ENCODE measurements at places on chromosomes 2 and 18.

DNA sequence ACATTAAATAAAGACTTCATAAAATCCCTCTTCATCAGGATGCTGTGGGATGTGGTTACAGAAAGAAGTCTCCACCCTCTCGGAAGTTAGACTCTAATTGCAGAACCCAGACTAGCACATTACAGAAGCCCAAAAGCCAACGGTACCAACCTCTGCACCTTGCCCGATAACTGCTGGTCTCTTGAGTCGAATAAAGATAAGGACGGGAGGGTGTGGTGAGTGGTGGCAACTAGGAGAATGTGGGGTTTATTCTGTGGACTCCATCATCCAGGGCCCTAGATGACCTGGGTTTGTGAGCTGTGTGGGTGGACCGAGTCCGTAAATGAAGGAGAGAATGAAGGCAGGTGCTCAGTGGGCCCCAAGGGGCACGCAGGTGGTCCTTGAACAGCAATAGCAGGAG is 462.8 kb upstream of the ID2 start:
- no peak for DNase-seq

- DNase-seq, result no peak
These were observed 132.0 kb upstream of the CCDC195 start for GRCh38 chr2:224847961-224848850.

DNA sequence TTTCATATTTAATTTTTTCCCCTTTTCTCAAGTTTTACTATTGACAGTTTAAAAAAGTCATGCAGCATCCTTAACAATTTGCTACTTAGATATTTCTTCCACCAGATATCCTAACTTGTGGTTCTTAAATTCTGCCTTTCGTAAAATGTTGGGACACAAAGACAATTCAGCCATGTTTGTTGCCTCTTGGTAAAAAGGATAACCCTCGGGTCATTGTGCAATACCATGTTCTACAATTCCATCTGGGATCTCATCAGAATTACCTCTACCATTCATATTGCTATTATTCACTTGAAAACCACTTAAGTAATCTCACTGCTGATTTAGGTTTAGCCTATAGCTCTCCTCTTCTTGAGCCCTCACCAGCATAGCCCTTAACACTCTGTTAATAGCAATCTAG is 13.2 kb upstream of the REG1B start:
- DNase-seq, result no peak

DNA sequence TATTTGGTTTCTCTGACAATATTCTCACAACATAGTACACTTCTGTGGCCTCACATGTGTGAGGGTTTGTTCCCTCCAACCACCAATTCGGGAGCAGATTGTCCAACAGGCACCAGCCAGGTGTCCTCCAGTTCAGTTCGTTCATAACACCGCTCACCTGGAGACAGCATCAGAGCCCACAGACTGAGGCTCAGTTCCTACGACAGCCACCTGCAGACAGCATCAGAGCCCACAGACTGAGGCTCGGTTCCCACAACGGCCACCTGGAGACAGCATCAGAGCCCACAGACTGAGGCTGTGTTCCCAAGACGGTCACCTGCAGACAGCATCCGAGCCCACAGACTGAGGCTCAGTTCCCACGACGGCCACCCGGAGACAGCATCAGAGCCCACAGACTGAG is 58.2 kb upstream of the SNTG2 start:
- no peak for DNase-seq

DNA sequence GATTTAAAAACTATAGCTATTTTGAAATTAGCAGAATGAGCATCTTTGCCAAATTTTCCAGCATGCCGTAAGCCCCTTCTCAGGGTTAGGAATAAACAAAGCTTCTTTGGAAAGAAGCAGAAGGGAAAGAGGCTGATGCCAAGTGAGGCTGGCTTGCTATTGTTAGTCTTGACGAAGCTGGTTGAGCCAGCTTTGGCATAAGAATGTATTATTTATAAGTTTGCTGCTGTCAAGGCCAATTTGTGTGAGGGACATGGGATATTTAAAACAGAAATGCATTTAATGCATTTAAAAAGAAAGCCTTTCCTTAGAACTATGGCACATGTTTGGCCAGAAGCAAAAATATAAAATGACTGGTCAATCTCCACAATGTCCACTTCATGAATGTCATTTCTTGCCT is 52.5 kb upstream of the TTN start:
- DNase-seq, result no peak

GRCh38 chr2:18282026-18282425 is 278.4 kb downstream of the RDH14 start:
- DNase-seq, result no peak

DNA sequence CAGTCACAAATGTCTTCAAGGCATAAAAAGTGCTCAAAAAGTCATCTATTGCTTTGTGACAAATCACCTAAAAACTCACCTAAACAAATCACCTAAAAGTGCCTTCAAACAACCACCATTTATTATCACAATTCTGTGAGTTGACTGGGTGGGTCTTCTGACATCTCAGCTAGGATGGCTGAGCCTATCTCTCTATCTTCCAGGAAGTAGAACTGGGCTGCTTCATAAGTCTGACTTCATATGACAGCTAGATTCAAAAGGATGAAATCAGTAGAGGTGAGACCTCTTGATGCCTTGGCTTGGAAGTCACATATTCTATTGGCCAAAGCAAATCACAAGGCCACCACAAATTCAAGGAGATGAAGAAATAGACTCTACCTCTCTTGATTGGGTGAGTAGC is 199.2 kb upstream of the SLC39A10 start:
- DNase-seq, result no peak

- DNase-seq, result no peak
These were observed 14.4 kb downstream of the REG3G start for GRCh38 chr2:79039944-79040343.

- DNase-seq, result no peak
These were observed 447.7 kb upstream of the FANCL start for GRCh38 chr2:58688813-58689212.

DNA sequence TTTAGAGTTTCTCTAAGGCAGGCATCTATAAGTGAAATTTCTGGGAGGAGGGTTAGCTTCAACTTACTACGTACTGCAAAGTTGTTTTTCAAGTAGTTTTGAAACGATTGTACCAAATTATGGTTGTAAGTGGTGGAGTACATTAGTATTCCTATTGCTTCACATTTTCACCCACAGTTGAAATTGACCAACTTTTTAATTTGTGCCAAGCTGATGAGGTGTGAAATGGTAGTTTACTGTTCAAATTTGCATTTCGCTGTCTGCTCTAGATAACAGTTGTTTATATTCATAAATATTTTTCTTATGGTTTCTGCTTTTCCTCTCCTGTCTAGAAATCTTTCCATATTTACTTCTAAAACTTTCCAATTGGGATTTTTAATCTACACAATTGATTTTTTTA is 18.6 kb downstream of the NPC1 start:
- no peak for DNase-seq

- no peak for DNase-seq
These were observed 837.7 kb upstream of the SLC39A10 start for GRCh38 chr2:194819367-194819766.

DNA sequence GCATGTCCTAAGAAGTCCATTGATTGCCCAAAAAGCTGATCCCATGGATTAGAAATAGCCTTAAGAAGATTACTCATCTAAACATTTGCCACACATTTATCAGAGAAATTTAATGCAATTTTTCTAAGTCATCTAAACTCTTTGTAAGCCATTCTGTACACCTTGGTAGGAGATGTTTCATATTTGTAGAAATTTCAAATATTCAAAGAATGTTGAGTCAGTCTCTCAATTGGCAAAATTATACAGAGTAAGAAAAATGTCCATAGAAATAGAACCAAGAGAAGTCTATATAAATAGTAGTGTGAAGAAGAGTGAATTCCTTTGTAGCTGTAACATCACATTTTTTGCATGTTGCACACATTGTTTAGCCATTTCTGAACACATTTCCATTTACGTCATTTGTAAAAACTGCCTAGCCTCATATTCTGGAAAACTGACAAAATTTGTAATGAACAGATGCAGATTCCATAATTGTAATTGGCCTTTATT is 128.6 kb downstream of the MSTN start:
- DNase-seq, result no peak

- DNase-seq, result no peak
These were observed 64.3 kb downstream of the LRP2 start for GRCh38 chr2:169298007-169298406.

DNA sequence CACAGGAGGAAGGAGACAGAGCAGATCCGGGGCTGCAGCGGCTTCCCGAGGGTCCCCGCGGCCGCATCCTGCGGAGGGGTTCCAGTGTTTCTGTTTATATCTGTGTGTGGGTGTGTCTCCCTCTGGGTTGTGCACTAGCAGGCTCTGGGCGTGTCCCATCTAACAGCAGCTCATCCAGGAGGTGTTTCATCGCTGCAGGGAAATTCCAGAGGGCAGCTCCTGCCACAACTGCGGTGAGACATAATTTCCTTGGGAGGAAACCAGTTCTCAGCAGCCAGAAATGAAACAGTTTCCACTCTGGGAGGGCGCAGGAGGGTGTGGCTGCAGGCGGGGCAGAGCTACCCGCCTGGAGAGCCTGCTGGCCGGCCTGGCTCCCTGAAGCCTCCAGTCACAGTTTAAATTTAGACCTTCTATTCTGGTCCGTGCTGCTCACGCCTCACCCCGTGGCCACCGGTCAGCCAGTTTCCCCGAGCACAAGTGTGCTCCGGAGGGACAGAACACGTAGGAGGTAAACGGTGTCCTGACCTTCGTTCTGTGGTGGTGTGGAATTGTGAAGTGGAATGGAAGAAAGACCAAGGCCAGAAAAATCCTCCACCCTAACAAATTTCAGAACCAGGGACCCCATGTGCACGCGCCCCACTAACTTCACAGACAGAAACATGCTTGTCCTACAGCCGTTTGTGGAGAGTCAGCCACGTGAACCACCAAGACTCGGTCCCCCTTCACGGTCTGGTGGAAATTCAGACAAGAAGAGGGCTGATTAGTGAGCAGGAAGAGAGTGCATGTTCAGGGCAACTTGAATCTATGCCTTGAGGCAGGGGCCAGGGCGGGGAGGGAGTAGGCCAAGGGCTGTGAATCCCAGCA is 50.2 kb downstream of the TEX44 start:
- peak; percentile 62 for DNase-seq

DNA sequence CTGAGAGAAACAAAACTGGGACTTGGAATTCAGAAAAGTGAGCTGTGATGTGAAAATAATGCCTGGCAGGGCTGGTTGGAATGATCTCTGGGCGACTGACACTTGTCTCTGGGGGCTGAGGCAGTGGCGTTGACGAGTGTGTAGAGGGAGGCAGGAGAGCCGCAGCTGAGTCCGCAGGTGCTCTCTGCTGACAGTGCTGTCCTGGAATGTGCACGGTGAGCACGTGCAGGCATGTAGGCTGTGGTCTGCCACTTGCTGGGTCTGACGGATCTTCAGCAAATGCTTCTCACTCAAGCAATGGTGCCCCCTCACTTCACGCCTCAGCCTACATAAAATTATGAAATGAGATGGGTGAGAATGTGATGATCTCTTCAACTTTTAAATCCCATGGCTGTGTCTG is 38.5 kb upstream of the ATP9B start:
- DNase-seq, result no peak

GRCh38 chr2:121284463-121285449 is at the start of gene TFCP2L1:
Gene TFCP2L1, minus strand, starts transcription at chr2:121285202. Its CDS starts 93 bp downstream, at chr2:121285109.
- peak; percentile 56 for DNase-seq

GRCh38 chr2:49108436-49108835 is 45.9 kb downstream of the FSHR start:
- DNase-seq, result no peak

- no peak for DNase-seq
These were observed 392.5 kb upstream of the NRXN1 start for GRCh38 chr2:51424418-51424817.

- DNase-seq, result no peak
These were observed 42.0 kb downstream of the NEURL3 start for GRCh38 chr2:96463119-96463518.

- no peak for DNase-seq
These were observed 190.0 kb upstream of the SRD5A2 start for GRCh38 chr2:31770741-31771140.

DNA sequence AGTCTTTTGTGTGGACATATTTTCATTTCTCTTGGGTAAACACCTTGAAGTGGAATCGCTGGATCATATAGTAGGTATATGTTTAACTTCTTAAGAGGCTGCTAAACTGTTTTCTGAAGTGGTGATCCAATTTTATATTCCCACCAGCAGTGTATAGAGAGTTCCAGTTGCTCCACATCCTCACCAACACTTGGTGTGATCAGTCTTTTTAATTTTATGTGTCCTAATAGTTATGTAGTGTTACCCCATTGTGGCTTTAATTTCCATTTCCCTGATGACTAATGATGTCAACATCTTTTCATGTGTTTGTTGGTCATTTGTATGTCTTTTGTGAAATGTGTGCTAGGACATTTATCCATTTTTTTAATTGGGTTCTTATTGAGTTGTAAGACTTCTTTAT is 56.9 kb downstream of the DGKD start:
- DNase-seq, result no peak

DNA sequence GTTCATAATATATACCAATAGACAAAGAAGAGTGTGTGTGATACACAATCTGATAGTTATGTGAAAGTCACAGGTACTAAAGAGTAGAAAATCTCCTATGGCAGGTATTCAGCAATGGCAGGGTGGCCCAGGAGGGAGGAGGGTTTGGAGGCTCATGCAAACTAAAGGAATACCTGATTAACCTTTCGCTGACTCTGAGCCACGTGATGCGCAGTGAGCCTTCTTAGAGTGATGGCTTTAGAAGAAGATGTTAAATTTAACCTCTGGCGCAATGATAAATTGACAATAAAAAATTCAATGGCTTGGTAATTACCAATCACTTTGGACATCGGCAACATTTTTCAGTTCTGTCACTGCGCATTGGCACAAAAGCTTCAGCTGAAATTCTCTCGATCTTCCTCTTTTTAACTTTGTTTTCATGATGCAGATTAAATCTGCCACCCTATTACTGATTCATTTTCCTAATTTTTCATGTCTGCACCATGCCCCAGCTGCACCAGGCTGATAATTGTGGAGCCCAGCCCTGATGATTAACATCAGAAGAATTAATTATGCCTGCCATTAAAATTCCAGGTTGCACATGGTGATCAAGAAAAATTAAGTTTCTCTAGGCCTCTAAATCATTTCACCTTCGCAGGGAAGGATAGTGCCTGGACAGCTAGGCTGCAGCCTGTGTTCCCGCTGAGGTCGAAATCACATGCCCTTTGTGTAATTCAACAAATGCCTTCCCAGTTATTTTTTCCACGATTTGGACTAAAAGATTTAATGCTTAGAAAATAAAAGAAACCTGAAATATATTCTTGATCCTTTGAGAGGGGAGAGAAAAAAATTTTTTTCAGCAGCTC is 250.6 kb upstream of the HNRNPA3 start:
- DNase-seq, result no peak

- no peak for DNase-seq
These were observed 154.0 kb downstream of the ANTXR1 start for GRCh38 chr2:69166812-69167468.

All from GM06990 (cell line).